ENCODE measurements at places on chromosomes 13 and 19. TPM values are rescaled to one million over a fixed set of nuclear protein-coding genes. Genes with fewer than 3 reads are reported as not detected.

PBX4 gene
- total RNA-seq: 0.90 TPM

EXOC3L2 gene
- not detected for total RNA-seq

DAND5 gene
- not detected for total RNA-seq

MEDAG gene
- total RNA-seq: 0.36 TPM

SIX5 gene
- total RNA-seq: 0.90 TPM

GAPDHS gene
- total RNA-seq: not detected

CA11 gene
- total RNA-seq: 1.3 TPM

RFC3 gene
- total RNA-seq: 15.6 TPM

ACP5 gene
- total RNA-seq: 0.28 TPM

SIGLEC12 gene
- total RNA-seq: not detected

NUP58 gene
- 61.4 TPM for total RNA-seq

NLRP12 gene
- not detected for total RNA-seq

RASGRP4 gene
- not detected for total RNA-seq

ZNF585A gene
- 9.5 TPM for total RNA-seq

KLK8 gene
- not detected for total RNA-seq

VSIG10L gene
- total RNA-seq: under 0.01 TPM

FFAR3 gene
- not detected for total RNA-seq

GIPR gene
- 0.18 TPM for total RNA-seq

DACH1 gene
- total RNA-seq: not detected

RUBCNL gene
- total RNA-seq: not detected

SHISA2 gene
- total RNA-seq: not detected

SPACA4 gene
- total RNA-seq: not detected

WDR87 gene
- total RNA-seq: not detected

GJB6 gene
- not detected for total RNA-seq

PCP2 gene
- not detected for total RNA-seq

CYP2A7 gene
- not detected for total RNA-seq

AP1M2 gene
- not detected for total RNA-seq

SYNE4 gene
- not detected for total RNA-seq

MAST1 gene
- 0.28 TPM for total RNA-seq

ZNF229 gene
- total RNA-seq: 17.6 TPM

SHD gene
- total RNA-seq: not detected

NLRP5 gene
- total RNA-seq: not detected

FLT3LG gene
- 0.90 TPM for total RNA-seq

TTC9B gene
- not detected for total RNA-seq

IL17D gene
- 0.72 TPM for total RNA-seq

SERTAD1 gene
- total RNA-seq: 25.6 TPM

ZNF737 gene
- 3.3 TPM for total RNA-seq

LILRA1 gene
- total RNA-seq: not detected

CYP2F1 gene
- not detected for total RNA-seq

TIMM13 gene
- total RNA-seq: 21.0 TPM

DOCK9 gene
- 9.7 TPM for total RNA-seq

PEPD gene
- total RNA-seq: 36.7 TPM

BRME1 gene
- 0.28 TPM for total RNA-seq

ZNF787 gene
- 4.8 TPM for total RNA-seq

ZFR2 gene
- not detected for total RNA-seq

Data from IMR-90 (cell line).